Esophagus squamous epithelium (tissue), 5 donors: ENCODE measurements at places on chromosomes 7 and 10.

DNA sequence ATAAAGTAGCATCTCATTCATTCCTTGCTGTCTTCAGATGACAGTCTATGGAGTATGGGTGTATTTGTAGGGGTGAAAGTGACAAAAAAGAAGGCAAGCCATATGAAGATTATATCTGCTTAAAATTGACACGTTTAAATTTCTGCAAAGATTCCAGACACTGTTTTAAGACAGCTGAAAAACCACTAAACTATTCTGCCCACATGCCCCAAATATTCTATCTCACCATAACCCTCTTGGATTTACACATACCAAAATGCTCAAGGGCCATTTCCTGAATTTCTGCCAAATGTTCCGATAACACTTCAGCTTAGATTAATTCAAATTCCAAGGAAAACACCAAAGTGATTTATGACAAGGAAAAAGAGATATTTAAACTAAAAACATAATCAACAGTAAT lies 99.9 kb upstream of the IL6 start:
- DNase-seq, result no peak

- no peak for DNase-seq
These were observed 23.4 kb upstream of the GSAP start for GRCh38 chr7:77439572-77439971.

GRCh38 chr10:96440361-96441292 lies 73.1 kb downstream of the TLL2 start:
- DNase-seq, result no peak

DNA sequence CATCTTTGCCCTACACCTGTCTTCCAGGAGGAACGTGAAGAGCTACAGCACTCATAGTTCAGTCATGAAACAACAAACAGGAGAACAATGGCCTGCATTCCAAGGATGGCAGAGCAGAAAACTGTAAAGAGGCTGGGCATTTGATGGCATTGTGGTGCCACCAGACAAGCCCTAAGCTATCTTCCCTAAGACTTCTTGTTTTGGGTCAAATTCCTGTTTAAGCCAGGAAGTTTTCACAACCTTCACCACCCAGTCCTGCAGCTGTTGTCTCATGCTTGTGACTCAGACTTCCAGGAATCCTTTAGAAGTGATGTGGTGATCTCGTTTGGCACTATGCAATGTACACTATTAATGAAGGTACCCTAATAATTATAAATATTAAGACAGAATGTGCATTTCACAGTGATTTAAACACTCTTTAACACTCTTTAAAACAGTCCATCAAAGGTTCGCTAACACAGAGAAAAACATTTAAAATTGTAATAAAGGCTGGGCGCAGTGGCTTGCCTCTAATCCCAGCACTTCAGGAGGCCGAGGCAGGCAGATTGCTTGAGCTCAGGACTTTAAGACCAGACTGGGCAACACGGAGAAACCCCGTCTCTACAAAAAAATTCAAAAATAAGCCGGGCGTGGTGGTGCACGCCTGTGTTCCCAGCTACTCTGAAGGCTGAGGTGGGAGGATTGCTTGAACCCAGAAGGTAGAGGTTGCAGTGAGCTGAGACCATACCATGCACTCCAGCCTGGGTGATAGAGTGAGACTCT lies 2.7 kb upstream of the HERPUD2 start:
- DNase-seq, result no peak

- no peak for DNase-seq
These were observed 16.7 kb downstream of the BHLHA15 start for GRCh38 chr7:98227939-98228338.

DNA sequence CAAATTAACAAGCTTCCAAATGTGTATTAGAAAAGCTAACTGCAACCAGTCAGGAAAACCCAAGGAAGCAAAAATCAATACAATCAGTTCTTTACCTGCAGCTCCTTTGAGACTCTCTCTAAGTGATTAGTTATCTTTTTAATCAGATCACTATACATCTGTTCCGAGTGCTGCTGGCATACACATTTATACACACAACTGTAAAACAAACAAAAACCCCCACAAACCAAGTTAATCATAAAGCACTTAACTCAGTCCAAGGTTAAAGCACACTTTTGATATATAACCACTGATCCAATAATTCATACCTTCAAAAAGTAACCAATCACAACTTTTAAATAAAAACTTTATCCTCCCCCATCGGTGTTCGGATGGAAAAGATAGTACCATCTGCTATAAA lies 25.6 kb downstream of the CACUL1 start:
- no peak for DNase-seq

GRCh38 chr10:123309731-123310130 lies 155.5 kb downstream of the BUB3 start:
- DNase-seq, result no peak

GRCh38 chr7:130957137-130957513 lies 223.1 kb upstream of the KLF14 start:
- no peak for DNase-seq
